Left colon (tissue), 2 donors: ENCODE measurements at places on chromosomes 3 and 15. TPM values are rescaled to one million over a fixed set of nuclear protein-coding genes. Genes with fewer than 3 reads are reported as not detected.

DNA sequence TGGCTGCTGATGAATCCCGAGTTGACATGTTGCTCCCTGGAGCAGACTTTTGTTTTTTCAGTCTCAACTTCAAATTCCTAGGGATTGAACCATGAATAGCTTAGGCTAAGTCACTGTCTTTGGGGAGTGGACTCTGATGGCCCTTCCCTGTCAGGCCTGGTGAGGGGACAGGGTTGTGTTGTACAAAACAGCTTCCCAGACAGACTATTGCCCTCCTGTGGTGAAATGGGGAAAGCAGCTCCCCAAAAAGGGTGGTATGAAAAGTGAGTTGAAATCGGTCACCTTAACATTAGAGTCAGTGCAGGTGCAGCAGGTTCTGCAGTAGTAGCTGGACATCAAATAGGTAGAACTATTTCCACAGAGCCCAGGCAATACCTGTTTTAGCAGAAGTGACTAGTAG lies 775.6 kb downstream of the ROBO2 start:
- DNase-seq: no peak

GRCh38 chr15:93671387-93671943 lies 559.9 kb upstream of the MCTP2 start:
- DNase-seq: no peak

GRCh38 chr3:190166948-190167347 lies 46.3 kb upstream of the P3H2 start:
- DNase-seq: no peak

GRCh38 chr15:94386351-94386750 lies 155.0 kb downstream of the MCTP2 start:
- no peak for DNase-seq

DNA sequence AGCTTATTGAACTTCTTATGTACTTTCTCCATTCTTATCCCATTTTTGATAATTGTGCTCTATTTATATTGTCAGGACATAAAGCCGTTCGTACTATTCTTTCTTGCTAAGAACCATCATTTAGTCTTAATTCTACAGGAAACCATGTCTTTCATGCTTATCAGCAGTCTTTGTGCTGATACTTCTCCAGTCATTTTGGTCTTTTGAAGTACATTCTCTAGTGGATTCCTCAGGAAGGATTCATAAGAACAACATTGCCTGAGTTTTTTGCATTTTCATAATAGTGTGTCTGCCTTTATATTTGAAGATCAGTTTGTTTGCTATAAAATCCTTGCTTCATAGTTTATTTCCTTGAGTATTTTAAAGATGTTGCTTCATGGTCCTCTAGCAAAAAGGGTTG lies 126.6 kb upstream of the NEO1 start:
- DNase-seq: no peak

GRCh38 chr3:157830556-157831236 lies 275.5 kb downstream of the SHOX2 start:
- no peak for DNase-seq

SHISA5 gene
- 103 TPM for total RNA-seq

TNIK gene
- 30.5 TPM for total RNA-seq

TMEM212 gene
- not detected for total RNA-seq

C3orf22 gene
- not detected for total RNA-seq

GABRA5 gene
- total RNA-seq: not detected
